CD8-positive, alpha-beta T cell (primary cell): ENCODE measurements at places on chromosomes 5 and 9.
A peak's percentile ranks its signal among the peaks of the same experiment; 100 is the strongest.

GRCh38 chr9:2493109-2493508 is 128.5 kb upstream of the VLDLR start:
- DNase-seq = no peak

DNA sequence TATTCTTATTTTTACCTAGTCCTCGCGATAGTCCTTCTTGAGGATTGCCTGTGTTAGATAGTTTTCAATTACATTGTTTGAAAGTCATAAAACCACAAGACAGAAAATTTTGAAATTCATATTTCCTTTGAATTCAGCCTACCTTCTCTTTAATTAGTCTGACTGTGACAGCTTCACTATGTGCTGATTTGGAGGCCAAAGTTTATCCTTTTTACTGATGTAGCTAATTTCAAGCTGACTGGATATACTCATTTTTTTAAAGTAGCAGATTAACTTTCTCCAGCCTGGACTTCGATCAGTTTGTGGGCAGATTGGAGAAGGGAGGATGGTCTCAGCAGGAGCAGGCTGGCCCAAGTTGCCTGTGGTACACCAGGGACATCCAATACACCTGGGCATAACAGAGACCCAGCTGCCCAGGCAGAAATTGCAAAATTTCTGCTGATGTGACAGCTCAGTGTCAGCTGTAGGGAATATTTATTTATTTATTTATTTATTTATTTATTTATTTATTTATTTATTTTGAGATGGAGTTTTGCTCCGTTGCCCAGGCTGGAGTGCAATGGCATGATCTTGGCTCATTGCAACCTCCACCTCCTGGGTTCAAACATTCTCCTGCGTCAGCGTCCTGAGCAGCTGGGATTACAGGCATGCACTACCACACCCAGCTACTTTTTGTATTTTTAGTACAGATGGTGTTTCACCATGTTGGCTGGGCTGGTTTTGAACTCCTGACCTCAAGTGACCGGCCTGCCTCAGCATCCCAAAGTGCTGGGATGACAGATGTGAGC is 24.2 kb downstream of the AGXT2 start:
- DNase-seq = no peak

DNA sequence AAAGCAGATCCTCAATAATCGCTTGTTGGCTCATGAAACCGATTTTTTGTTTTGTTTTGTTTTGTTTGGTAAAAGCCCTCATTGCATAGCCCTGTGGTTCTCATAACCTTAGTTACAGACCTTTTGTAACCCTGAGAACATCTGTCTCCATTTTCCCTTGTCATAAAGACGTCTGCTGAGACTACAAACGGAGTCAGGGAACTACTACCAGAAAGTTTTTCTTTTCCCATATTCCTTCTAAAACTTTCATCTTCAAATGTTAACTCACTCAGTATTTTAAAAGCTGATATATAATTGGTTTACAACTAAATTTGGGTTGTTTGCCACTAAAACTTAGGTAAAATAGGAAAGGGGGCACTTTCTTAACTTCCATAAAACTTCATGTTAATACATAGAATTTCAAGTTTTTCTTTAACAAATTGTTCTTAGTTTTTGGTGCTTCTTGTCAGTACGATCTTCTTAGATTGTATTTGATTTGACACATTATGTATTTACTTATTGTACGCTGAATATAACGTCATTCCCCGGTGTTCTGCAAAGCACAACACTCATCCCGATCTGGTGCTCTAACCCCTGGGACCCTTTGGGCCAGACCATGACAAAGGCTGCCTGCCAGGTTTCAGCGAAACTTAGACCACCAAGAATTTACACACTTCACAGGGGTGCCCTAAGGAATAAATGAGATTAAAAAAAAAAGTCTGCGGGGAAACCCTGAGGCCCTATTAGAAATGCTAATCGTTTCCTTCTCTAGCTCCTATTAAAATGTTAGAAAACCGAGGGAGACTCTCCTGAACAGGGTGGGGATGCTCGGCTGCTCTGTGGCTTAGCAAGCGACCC is 1.1 kb upstream of the ANP32B start:
- no peak for DNase-seq

DNA sequence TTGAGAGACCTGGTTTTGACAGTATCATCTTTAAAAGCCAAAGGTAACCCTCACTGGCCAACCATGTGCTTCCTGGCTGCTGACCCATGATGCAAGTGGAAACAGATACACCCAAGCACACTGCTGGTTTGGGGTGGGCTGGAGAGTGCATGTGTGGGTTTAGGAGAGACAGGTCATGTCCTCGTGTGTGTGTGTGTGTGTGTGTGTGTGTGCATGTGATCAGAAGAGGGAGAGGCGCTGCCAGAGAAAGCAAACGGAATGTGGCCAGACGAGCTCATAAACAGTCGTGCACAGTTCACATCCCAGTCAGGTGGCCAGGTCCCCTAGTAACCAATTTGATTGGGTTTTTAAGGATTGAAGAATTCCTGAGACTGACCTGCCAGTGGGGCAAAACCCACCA is 112.8 kb upstream of the ICE1 start:
- no peak for DNase-seq

DNA sequence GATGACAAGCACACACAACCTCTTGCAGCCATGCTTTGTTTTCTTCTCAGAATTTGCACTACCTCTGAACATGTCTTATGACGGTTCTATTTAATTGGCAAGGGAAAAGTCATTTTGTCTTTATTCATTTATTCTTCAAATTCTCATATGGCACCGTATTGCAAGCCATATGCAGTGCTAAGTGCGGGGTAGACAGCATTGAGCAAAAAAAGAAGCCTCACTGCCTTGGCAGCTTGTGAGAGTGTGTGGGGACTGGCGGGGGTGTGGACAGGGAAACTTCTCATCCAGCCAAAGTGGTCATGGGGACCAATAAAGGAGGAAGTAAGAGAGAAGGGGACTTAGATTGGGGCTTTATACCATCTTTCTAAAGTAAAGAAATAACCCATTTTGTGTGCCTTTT is 160.0 kb downstream of the CDH12 start:
- DNase-seq = no peak

GRCh38 chr5:58245476-58245840 is 214.4 kb downstream of the PLK2 start:
- DNase-seq = no peak

GRCh38 chr5:13524936-13525335 is 419.6 kb downstream of the DNAH5 start:
- DNase-seq = no peak

- DNase-seq = no peak
Observed at GRCh38 chr9:16119261-16120230, 566.7 kb downstream of the CCDC171 start.

- no peak for DNase-seq
Observed at GRCh38 chr9:111348821-111349271, 18.8 kb upstream of the OR2K2 start.

DNA sequence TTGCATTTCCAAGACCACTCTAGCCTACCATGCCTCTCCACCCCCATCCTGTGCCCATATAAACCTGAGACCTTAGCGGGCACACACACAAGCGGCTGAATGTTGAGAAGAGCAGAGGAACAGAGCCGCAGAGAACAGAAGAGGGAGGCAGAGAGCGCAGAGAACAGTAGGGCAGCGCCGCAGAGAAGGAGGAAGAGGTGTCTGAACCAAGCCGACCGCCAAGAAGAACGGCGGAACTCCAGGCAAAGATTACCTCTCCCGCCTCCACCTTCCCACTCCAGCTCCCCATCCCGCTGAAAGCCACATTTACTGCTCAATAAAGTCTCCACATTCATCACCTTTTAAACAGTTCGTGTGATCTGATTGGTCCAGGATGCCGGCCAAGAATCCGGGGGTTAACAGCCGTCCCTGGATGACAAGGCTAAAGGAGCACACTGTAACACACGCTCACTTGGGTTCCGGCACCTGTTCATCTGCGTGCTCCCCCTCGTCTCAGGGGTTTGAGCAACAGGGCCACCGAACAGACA is 33.2 kb downstream of the GRIN3A start:
- DNase-seq = no peak

DNA sequence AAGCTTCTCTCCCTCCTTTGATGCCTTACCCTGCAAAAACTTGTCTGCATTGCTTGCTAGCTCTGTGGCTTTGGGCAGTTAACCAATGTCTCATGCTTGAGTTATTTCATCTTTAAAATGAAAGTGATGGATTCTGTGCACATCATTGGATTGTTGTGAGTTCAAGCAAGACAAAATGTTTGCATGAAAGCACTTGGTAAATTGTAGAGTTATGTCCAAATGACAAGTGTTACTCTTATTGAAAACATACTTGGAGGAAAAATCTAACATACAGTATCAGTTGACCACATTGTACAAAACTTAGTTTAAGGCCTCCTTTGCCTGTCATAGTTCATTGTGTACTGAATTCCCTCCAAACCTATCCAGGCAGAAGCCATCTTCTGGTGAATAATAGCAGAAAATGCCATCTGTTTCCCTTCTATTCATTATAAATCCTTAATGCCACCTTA is 30.0 kb downstream of the TGFBR1 start:
- peak; percentile 22 for DNase-seq

- peak; percentile 43 for DNase-seq
Observed at GRCh38 chr5:73387601-73388305, 60.8 kb downstream of the FOXD1 start.

DNA sequence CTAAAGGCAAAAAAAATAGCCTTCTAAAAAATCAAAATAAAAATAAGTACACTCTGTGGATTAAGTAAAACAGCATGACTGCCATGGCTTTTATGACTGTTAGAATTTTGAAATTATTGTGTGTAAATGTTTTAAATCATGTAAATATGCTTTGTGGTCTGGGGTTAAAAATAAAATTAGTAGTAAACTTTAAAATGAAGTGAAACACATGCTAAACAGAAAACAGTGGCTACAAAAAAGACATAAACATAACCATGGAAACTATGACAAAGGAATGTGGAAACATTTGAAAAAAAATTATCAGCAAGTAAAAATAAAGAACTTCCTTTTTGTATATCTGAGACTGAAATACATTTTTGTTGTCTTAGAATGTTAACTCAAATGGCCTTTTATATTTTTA is 134.5 kb upstream of the SPEF2 start:
- no peak for DNase-seq

GRCh38 chr9:104675611-104676010 is 18.7 kb upstream of the OR13D1 start:
- no peak for DNase-seq

DNA sequence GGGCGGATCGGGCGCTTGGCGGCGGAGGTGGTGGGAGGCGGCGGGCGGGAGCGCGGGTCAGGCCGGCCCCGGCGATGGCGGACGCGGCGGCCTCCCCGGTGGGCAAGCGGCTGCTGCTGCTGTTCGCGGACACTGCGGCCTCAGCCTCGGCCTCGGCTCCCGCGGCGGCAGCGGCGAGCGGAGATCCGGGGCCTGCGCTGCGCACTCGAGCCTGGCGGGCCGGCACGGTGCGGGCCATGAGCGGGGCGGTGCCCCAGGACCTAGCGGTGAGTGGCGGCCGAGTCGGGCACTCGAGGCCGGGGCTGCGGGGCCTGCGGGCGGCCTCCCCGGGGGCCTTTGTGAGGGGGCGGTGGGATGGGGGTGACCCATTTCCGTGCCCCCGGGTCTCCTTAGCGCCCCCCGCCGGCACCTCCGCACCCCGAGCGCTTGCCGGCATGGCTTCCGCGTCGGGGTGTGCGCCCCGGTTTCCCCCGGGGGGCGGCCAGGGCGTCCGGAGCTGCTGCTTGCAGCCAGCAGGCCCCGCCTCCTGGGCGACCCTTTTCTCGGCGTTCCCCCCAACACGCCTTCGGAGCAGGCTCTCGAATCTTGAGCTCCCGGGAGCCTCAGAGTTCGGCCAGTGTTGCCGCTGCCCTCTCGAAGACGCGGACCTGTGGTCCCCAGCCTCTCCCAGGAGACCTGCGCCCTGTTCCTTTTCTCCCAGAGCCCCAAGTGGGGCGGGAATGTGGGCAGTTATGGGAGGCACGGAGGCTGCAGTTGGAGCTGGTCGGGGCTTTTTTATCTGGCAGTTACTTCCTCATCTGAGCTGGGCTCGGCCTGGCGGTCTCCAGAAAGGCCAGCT is 456 bp downstream of the KDM3B start:
- peak; percentile 60 for DNase-seq

- no peak for DNase-seq
Observed at GRCh38 chr5:39447059-39447458, 22.3 kb upstream of the DAB2 start.

GRCh38 chr5:42819745-42820144 is 8.1 kb upstream of the SELENOP start:
- no peak for DNase-seq
